Renal cortex interstitium (tissue), 15 donors: ENCODE measurements at places on chromosomes 6 and 20.

DNA sequence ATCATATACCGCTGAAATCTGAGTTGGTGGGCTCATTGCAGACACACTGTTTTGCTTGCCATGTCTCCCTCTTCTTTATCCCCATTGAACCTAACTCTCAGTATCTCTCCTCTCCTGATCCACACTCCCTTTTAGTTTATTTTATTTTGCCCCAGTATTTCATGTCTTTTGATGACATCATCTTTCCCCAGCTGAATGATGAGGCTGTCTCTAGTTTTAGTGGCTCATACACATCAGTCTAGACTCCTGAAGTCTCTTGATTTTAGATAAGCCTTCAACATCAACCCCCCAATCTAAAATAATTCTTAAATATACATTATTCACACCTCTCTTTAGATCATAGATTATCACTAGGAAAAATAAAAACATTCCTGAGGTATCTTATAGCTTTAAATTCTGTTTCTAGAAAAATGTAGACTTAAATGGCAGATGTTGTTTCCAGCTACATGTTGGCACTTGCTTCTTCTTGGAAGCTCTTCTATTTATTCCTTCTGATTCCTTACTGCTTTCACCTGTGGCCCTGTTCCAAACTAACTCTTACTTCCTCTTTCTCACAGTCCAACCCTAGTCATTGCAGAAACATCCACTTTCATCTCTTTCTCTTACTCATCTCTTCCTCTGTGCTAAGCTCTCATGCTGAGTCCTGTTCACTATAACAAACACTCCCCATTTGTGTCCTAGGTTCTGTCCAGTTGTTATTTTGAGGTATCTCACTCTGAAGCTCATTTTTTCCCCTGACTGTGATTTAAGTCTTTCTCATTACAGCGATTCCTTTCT, 191.9 kb upstream of the SLC35B3 start:
- no peak for DNase-seq

- DNase-seq: no peak
These were observed 3.7 kb downstream of the TPD52L1 start for GRCh38 chr6:125157280-125157679.

DNA sequence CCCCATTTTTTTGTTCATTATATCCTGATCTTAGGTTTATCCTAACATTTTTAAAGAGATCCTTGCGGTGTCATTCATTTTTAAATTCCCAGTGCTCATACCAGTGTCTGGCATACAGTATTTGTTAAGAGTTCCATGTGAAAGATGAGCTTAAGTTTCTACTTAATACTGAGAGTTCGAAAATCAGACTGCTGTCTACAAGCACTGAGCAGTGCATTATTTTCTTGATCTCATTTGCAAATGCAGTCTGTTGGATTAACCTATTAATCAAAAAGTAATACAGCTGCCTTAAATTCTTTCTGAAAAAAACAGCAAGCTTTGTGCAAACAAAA, 663 bp downstream of the COQ3 start:
- no peak for DNase-seq

DNA sequence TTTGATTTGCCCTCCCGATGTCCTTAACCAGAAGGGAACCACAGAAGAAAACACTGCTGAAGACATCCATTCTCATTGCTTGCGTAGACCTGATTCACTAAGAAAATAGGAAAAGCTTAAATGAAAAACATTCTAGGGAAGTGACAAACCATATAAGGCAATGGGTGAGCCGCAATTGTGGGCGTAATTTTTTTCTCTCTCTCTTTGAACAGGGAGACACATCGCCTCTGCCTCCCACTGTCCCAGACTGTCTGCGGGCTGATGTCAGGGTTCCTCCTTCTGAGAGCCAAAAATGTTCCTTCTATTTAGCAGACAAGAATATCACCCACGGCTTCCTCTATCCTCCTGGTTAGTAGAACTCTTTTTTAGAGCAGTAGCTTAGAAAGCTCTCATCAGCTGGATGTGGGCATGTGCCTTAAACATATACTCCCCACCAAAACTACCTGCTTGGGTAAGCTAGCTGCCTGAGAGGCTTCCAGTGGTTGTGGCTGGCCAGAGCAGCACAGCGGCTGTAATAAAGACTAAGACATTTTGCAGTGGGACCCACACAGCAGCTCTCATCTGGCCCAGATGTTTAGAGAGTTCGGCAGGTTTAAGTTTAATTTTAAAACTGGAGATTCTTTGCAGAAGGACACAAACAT, 22.7 kb upstream of the CTAGE9 start:
- DNase-seq: no peak

- no peak for DNase-seq
These were observed 8.6 kb downstream of the OR10C1 start for GRCh38 chr6:29447670-29448069.

DNA sequence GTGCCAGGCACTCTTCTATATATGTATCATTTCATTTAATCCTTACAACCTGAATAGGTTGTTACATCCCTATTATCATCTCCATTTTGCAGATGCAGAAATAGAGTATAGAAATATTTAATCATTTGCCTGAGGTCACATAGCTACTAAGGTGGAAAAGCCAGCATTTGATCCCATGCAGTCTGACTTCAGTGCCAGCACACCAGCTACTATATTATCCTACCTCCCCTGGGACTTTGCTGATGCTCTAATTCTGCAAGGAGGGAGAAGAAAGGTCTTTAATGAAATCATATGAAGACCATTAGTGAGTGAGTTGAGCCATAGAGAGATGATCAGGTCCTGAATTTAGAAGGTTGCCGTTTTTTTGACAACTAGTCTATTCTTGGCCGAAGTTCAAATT, 53.7 kb downstream of the TOP1 start:
- no peak for DNase-seq
